ENCODE measurements at places on chromosomes 3 and 15.

DNA sequence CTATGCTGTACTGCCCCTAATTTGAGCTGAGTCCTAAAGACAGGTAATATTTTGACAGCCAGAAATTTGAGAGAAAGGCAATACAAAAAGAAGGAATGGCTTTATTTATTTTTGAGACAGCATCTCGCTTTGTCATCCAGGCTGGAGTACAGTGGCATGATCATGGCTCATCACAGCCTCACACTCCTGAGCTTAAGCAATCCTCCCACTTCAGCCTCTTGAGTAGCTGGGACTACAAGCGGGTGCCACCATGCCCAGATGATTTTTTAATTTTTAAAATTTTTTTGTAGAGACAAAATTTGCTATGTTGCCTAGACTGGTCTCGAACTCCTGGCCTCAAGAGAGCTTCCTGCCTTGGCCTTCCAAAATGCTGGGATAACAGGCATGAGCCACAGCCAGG lies 77.4 kb upstream of the SLC4A7 start:
- no peak for DNase-seq

DNA sequence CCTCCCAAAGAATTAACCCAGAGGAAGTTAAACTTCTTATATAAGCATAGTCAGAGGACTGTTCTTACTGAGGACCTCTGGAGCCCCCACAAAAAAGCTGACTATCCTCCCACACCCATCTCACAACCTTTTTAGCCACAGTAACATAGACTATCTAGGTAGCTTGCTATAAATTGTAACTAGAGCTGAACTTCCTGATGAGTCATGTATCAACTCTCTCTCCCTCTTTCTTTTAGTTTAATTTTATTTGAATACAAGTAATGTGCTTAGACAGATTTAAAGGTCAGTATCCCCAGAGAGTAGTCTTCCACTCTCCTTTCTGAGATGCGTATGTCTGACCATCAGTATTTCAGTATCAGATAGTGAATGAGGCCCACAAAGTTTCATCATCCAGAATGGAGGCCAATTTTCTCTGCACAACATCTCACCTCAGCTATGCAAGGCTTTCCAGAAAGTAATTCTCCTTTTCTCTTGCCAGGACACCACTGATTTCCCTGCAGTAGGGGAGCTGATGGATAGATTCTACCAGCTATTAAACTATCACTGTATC lies 104.0 kb upstream of the MYRIP start:
- DNase-seq = no peak

DNA sequence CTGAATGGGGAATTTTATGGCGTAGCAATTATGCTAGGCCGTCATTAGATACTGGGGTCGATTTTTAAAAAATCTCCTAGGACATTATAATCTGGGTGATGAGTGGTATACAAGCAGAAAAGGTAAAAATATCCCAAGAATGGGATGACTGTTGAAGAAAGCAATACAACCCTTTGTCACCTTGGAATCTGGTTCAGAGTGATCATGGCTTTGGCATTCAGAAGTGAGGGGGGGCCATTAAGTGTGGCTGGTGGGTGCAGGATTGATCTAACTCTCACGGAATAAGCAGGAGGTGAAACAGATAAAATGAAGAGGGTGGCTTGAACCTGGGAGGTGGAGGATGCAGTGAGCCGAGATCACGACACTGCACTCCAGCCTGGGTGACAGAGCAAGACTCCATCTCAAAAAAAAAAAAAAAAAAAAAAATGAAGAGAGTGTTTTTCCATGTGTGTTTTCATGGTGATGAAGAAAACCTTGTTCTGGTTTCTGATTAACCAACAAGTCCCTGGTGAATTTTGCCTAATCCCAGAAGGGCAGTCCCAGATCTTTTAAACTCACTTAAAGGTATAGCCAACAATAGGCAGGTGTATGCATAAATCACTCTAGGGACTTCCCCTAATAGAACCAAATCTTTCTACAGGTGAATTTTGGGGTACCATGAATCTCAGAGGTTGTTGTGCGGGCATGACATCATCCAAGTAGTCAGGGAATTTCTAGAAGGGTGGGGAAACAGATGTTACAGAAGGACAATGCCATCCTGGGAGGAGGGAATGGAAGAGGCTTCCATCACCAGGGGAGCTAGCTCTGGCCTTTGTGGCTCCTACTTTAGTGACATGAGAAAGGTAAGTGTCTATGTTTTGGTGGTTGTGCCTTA lies 3.1 kb upstream of the RAD54L2 start:
- no peak for DNase-seq

GRCh38 chr15:25892126-25892525 lies 29.0 kb upstream of the ATP10A start:
- no peak for DNase-seq

GRCh38 chr3:16236856-16237393 lies 27.8 kb downstream of the DPH3 start:
- no peak for DNase-seq

DNA sequence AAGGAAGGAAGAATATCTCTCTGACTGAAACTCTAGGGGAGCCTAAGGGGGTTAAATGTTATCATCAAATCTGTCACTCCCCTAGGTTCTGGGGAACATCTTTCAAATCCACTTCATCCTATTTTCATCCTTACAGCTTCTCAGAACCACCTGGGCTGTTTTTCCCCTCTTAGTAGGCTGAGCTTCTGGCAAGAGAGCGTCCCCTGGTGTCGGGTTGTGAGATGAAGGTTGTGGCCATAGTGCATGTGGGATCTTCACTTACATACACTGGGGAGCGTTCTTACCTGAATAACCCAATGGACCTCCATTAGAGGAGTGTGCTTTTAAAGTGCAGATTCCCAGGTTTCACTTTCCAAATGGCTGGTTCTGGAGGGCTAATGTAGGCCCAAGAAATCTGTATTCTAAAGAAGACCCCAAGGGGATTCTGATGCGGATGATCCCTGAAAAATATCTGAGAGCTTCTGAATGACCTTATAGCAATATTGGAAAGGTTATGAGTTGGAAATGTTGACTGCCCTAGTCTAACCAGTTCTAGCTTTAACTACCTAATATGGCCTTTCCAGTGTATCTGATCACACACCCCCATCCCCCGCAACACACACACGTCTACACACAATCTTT lies 663.7 kb downstream of the AGBL1 start:
- DNase-seq = no peak

- no peak for DNase-seq
These were observed 196.8 kb downstream of the XXYLT1 start for GRCh38 chr3:195073866-195074860.

GRCh38 chr15:28899061-28899738 lies 13.4 kb downstream of the APBA2 start:
- no peak for DNase-seq

- no peak for DNase-seq
These were observed 177.5 kb upstream of the LPP start for GRCh38 chr3:187976365-187976900.

- DNase-seq = no peak
These were observed 710 bp downstream of the ABHD10 start for GRCh38 chr3:111979434-111980038.

DNA sequence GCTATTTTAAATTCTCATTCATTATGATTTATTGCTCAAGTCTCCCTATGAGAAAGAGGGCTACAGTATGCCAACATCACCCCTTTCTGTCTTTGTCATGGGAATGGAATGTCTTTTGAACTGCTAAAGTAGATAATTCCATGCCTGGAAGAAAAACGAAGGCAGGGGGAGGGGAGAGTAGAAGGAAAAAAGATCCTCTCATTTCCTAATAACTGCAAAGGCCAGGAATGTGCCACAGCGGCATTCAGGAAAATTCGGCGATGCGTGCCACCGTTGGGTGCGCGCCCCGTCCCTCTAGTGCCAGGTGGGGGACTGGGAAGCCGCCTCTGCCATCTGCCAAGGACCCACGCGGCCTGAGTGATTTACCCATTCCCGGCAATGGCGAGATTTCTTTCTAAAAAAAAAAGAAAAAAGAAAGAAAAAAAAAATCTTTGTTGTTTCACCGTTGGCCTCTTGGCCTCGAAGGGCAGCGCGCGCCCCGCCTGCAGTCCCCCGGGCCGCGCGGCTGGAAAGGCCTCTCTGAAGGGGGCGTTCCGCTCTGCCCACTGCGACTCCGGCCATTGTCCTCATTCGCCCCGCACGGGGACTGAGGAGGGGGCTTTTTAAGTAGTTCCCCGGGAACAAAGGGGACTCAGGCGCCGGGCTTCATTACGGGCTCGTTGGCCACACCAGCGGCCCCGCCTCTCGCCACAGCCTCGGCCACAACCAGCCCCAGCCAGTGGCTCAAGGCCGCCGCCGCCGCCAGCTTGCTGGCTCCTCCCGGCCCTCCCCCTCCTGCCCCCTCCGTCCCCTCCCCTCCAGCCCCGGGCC lies 54.5 kb downstream of the CPN2 start:
- no peak for DNase-seq

DNA sequence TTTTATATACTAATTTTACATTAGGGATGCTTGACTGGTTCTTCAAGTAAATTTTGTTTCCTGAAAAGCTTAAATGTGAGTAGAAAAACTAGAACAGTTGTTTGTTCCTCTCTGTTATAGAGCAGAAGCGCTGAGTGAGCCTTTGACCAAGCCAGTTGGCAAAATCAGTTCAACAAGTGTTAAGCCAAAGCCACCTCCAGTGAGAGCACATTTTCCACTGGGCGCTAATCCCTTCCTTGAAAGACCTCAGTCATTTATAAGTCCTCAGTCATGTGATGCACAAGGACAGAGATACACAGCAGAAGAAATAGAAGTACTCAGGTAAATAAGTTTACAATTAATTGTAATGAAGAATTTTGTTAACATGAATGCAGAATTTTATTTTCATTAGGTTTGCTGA lies 14.6 kb downstream of the CAPN7 start:
- DNase-seq = no peak

GRCh38 chr3:11022115-11022514 lies 29.6 kb downstream of the SLC6A1 start:
- DNase-seq = no peak

- peak; percentile 35 for DNase-seq
These were observed 129.2 kb upstream of the CBLB start for GRCh38 chr3:105997800-105998526.

DNA sequence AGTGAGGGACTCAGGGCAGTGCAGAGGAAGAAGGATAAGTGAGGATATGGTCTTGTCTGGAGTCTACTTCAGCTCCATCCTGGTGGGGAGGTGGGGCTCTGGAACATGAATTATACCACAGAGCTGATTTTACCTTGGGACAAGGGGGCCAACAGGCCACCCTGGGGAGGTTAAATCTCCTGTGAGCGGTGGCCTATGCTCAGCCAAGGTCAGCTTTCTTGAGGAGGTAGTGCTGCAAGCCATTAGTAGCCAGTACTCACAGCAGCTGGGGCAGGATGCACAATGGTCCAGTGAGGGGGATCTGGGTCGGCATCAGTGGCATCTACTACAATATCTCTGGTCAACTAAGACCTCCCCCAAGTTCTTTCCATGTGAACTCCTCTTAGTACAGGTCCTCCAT lies 49.7 kb downstream of the XYLB start:
- no peak for DNase-seq

DNA sequence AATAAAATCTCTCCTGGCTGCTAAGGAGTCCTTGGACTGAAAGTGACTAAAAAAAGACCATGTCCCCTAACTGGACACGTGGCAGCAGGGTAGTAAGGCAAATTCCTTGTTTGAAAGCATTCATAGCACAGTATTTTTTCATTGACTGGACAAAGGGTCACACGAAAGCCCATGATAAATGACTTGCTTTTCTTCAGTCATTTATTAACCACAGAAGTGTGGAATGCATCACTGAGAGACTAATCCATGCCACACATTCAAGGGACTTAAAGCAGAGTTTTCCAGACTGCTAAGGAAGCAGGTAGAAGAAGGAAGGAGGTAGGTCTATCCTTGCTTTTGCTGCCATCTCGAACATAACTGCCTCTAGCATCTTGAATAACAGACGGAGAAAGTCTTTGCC lies 31.2 kb downstream of the CASR start:
- no peak for DNase-seq

DNA sequence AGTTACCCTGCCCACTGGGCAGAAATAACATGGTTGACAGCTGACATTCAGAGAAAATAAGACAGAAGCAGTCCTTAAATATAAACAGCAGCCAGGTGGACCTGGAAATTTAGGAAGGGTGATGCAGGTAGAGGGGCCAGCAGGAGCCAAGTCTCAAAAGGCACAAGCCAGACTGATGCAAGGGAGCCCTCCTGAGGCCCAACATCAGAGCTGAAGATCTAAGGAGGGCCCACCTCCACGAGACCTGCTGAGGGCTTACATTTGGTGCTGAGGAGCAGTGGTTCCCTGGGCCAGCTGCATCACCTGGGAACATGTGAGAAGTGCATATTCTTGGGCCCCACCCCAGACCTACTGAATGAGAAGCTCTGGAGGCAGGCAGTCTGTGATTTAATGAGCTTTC lies 105.5 kb upstream of the TRIM42 start:
- DNase-seq = no peak

DNA sequence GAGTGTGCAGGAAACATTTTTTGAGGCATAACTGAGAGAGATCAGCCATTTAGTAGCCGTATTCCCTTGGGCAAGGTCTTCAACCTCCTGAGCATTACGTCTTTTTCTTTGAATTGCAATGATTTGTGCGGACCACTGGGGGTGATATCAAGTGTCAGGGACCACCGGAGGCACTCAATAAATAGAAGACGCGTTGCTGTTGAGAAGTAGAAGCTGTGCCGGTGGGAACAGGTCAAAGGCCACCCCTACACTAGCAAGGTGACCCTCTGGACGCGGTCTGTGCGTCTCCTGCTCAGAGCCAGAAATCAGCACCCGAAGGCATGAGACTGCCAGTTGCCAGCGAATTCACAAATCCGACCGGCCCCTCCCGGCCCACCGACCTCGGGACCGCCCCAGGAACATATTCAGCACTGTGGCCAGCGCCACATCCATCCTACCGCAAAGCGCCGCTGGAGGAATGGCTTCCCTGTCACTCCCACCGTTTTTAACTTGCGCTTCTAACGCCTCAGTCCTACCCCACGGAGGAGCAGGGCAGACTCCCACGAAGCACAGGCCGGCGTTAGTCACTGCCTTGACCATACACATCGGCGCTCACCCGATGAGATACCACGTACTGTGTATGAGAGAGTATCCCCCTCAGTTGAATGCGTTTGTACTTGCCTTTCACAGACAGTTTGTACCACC lies 1.4 kb upstream of the GHSR start:
- DNase-seq = no peak

Measured in amniotic stem cell (primary cell).